ENCODE measurements at places on chromosomes 13 and 19. TPM values are rescaled to one million over a fixed set of nuclear protein-coding genes. Genes with fewer than 3 reads are reported as not detected.

Gene GNA15
- 0.25 TPM for total RNA-seq

Gene RLN3
- total RNA-seq: not detected

Gene IGFL2
- total RNA-seq: not detected

Gene SIRT6
- total RNA-seq: 11.1 TPM

Gene ZNF729
- total RNA-seq: under 0.01 TPM

Gene B3GNT3
- total RNA-seq: not detected

Gene KCNJ14
- total RNA-seq: 1.2 TPM

Gene RFPL4AL1
- not detected for total RNA-seq

Measured in temporal lobe (tissue), 4 donors.